Suprapubic skin (tissue), 4 donors: ENCODE measurements at places on chromosomes 3 and 15. TPM values are rescaled to one million over a fixed set of nuclear protein-coding genes. Genes with fewer than 3 reads are reported as not detected.

AP3B2 gene
- total RNA-seq = 3.1 TPM

DNA sequence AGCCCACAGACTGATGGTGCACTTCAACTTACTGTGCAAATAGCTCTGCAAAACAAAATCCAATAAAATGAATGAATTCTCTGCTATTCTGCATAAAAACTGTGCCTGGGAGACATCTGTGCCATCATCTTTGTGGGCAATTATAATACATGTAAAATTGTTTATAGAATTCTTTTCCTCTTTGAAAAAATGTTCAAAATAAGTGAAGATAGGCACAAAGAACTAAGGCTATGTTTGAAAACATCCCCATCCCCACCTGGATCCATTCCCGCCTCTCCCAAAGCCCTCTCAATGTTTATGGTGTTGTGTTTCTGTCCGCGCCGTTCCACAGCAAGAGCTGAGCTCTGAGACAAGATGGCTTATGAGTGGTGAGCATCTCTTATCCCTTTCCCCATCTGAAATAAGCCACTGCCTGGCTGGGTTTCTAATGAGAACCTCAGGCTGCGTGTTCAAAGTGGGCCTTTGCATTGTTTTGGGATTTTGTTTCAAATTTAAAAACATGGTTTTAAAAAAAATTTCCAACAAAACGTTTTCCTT is 22.4 kb upstream of the SNRPA1 start:
- H3K36me3 ChIP-seq = no peaks in the 10 kb centered on the region
- H3K27me3 ChIP-seq = peaks cover 10% of the 10 kb centered on the region
- no peak for DNase-seq
- H3K27ac ChIP-seq = no peak overlapping the region
- no peak overlapping the region for H3K4me3 ChIP-seq

GOLGA8R gene
- total RNA-seq = 3.0 TPM

LRRC2 gene
- 2.3 TPM for total RNA-seq
